ENCODE measurements at places on chromosomes 2 and 18.
A peak's percentile ranks its signal among the peaks of the same experiment; 100 is the strongest.

- no peak for DNase-seq
Observed at GRCh38 chr2:176443946-176444345, 174.7 kb downstream of the MTX2 start.

DNA sequence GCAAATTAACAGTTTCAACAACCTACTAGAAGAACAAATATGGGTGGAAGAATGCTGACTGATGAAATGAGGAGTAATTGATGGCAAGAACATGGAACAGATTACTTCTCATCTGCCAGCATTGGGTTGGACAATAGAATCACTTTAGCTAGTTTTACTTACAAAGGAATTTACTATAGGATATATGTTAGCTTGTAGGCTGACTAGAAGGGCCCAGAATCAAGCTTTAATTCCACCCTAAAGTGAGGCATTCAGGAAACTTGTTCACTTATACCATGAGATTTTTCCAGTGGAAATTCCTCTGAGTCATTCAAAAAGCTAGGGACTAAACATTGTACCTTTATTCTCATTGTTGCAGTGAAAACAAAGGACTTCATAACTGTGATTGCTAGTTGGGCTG lies 5.0 kb upstream of the ZSWIM2 start:
- no peak for DNase-seq

DNA sequence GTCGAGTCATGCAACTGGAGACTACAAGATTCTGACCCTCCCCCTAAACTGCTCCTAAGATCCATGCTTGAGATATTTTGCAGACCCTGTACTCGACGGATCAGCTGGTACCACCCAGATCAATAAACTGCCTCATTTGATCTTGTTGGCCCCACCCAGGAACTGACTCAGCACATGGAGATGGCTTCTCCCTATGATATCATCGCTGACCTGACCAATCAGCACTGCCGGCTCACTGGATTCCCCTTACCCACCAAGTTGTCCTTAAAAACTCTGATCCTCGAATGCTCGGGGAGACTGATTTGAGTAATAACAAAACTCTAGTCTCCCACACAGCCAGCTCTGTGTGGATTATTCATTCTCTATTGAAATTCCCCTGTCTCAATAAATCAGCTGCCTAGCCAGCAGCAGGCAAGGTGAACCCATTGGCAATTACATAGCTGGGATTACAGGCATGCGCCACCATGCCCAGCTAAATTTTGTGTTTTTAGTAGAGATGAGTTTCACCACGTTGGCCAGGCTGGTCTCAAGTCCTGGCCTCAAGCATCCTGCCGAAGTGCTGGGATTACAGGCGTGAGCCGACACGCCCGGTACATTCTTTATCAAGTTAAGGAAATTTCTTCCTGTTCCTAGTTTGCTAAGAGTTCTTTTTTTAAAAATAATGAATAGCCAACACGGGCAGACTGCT lies 43.6 kb downstream of the VPS54 start:
- DNase-seq, result no peak

DNA sequence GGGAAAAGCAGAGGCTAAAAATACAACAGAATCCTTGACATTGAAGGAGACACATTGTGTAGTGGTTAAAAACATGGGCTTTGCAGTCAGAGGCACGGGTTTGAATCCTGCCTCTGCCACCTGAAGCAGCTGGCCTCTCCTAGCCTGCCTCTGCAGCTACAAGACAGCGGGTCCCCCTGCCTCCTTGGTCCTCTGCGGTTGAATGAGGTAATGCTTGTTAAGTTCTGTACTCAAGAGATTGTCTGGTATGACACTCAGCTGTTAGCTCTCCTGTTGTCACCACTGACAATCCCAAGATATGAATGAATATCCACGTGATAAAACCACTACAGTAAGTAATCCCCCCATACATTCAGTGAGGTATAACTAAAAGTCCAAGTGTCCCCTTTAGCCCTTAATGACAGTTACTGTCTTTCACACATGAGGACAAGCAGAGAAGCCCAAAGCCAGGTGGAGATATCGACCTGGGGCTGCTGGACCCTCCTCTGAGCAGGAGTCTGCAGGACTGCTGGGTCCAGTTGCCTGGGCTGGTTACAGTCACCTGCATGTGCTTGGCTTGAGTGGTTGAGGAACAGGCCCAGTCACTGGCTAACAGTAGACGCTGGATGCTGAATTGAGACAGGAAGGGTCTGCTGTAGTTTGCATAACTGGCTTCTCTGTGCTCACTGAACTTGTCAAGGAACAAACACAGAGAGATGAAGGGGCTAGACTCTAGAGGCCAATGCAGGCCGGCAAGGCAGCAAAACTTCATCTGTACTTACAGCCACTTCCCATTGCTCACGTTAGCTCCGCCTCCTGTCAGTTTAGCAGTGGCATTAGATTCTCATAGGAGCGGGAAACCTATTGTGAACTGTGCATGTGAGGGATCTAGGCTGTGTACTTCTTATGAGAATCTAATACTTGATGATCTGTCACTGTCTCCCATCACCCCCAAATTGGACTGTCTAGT lies 85.5 kb downstream of the TGFA start:
- no peak for DNase-seq

- no peak for DNase-seq
Observed at GRCh38 chr18:74512321-74513053, 16.3 kb downstream of the CNDP2 start.

- no peak for DNase-seq
Observed at GRCh38 chr18:74289137-74289536, 2.6 kb downstream of the CYB5A start.

- no peak for DNase-seq
Observed at GRCh38 chr2:74242354-74243071, 44.1 kb downstream of the MTHFD2 start.

GRCh38 chr2:224440988-224441387 lies 39.1 kb upstream of the FAM124B start:
- DNase-seq, result no peak

GRCh38 chr2:168920504-168921157 lies 19.5 kb downstream of the G6PC2 start:
- no peak for DNase-seq

GRCh38 chr2:148130581-148130980 lies 109.7 kb downstream of the MBD5 start:
- DNase-seq, result no peak

DNA sequence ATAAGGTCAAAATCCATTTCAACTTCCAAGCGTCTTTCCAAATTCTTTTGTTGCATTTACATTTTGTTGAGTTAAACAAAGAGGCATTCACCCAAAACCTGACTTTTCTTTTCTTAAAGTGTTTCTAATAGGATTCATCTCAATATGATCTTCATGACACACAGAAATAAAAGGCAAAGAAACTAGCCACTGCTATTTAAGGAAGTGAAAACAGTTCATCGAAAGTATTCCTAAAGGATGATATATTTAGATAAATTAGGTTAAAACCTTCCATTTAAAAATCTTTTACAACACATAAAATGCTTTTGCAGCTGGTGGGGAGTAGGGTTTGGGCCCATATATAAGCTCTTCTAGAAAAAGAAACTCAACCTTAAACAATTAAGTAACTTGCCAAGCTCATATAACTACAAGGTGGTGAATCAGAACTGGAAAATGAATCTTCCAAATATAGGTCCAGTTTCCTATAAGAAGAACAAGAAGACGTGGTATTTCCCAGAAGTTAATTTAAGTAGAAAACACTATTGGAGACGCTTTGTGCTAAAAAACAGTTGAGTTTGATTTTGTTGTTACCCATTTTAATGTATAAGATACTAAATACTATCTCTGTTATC lies 336.0 kb upstream of the HNRNPA3 start:
- DNase-seq, result no peak

DNA sequence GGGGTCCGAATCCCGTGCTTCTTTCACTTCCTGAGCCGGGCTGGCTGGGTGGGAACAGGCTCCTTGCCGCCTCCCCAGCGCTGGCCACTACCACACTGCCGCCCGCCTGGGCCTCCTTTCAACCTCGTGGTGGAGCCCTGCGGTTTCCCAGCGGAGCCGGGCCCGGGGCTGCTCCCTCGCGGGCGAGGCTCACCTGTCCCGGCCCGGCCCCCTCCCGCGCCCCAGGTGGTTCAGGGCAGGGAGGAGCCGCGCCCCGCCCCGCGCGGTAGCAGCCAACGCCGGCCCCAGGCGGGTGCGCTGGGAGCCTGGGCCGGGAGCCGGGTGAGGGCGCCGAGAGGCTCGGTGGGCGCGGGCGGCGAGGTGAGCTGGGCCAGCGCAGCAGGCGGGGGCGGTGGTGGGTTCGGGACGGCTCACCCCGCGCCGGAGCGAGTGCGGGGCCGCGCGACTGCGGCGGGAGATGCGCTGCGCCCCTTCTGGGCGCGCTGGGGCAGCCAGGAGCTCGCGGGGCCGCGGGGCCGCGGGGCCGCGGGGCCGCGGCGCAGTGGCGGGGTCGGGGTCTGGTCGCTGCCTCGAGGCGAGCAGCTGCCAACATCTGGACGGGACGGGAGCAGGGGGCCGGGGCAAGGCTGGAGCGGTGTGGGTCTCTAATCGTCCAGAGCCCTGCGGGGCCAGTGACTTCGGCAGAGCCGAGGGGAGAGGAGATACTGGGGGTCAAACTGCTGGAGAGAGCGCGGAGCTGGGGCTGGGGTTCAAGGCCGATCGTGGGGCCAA lies at the start of gene LYPD6B:
Gene LYPD6B (plus strand): TSS at position 258 of the 771 bp plus-strand sequence. CDS start 92,250 bp downstream, outside the sequence.
- DNase-seq, result peak; percentile 20

DNA sequence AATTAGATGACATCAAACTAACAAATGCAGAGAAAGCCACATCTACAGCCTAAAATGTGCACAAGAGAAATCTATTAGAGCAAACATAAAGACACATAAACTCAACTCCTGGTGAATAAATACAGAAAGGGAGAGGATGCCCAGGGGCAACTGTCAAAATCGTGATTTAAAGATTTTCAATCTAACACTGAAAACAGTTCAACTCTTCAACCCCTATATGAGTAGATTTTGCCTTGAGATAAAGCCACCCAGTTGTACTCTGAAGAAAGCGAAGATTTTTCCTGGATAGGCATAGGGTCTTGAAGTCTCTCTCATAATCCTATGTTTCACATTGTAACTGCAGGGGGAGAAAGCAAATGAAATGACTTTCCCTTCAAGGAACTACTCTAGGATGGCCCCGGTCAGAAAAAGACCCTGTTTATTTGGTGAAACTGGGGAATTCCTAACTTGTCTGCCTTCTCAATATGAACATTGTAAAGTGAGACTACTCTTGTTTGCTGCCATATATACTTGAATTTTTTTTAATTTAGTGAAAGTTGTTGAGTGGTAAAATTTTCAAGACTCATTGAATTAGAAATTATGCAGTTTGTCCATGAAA lies 226.7 kb downstream of the ERBB4 start:
- no peak for DNase-seq

- DNase-seq, result no peak
Observed at GRCh38 chr2:88574445-88574844, 52.8 kb downstream of the EIF2AK3 start.

DNA sequence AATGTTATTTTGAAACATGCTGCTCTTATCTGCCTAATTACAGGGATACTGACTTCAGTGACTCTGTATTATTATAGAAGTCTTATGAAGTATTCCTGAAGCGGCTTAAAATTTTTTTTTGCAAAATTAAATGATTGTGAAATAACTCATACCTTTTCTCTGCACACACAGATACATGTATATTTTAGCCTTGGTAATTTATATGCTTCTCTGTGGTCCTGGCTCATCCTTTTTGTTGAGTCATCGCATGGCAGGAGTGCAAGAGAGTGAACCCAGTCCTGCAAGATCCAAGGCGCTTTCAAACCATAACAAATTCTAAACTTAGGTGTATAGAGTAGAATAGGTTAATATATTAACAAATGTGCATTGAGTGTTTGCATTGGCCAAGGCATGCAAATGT lies 8.6 kb downstream of the CCNT2 start:
- no peak for DNase-seq

GRCh38 chr2:136248242-136248641 lies 130.3 kb upstream of the CXCR4 start:
- DNase-seq, result no peak

- DNase-seq, result no peak
Observed at GRCh38 chr2:27798948-27799645, 27.6 kb downstream of the MRPL33 start.

GRCh38 chr2:2689306-2689705 lies 358.2 kb upstream of the MYT1L start:
- DNase-seq, result no peak

DNA sequence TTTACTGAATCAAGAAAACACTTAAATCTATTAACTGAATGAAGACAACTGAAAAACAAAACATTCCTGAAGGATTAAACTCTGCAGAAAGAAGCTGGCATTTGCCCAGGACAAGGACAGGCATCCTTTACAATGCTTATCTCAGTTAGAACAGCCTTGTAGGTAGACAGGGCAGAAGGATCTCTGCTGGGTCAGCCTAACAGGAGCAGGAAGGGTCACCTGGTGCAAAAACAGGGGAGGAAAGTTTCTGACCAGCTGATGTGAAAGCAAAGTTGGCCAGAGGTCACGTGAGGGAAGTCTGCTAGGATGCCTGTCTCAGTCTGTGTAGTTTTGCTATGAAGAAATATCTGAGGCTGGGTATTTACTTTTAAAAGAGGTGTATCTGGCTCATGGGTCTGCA lies 348.6 kb downstream of the ANAPC1 start:
- DNase-seq, result no peak

- no peak for DNase-seq
Observed at GRCh38 chr18:6004683-6005082, 109.4 kb upstream of the TMEM200C start.

GRCh38 chr2:59177748-59178147 lies 936.6 kb upstream of the FANCL start:
- DNase-seq, result no peak

- DNase-seq, result no peak
Observed at GRCh38 chr2:25690058-25690457, 16.7 kb upstream of the DTNB start.

DNA sequence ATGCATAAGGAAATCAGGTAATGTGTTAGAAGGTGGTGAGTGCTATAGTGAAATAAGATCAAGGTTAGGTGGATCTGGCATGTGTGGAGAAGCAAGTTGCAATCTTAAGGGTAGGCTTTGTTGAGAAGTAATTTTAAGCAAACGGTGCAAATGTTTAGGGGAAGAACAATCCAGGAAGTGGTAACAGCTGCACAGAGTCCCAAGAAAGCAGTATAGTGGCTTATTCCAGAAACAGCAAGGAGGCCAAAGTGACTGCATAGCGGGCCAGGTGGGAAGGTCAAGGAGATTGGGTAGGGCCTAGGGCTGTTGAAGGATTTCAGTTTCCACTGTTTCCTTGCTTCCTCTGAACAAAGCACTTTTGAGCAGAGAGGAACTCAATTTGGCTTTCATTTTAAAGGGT lies 30.0 kb upstream of the RAB1A start:
- DNase-seq, result no peak

DNA sequence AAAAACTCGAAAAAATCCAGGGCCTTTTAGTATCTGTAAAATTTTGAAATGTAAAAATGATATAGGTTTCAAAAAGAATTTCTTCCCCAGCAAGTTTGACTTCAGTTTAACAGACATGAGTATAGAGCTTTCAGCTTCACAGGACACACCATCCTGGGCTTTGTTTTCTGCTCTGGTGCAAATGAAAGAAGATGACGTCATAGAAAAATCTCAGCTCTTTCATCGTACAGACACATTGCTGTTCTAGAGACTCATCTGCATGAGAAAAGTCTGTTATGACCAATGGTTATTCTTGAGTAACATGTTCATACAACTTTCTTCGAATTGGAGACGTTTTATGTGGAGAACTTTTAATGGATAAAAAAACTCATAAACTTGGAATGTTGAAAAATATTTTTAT lies 111.7 kb upstream of the DYNAP start:
- DNase-seq, result no peak

GRCh38 chr2:88517759-88518201 lies 65.3 kb upstream of the FOXI3 start:
- DNase-seq, result no peak

- DNase-seq, result no peak
Observed at GRCh38 chr2:29175338-29175737, 60.1 kb downstream of the CLIP4 start.

Measured in ovary (tissue), 10 donors.